Activated CD8-positive, alpha-beta memory T cell treated with anti-CD3 and anti-CD28 coated beads, Interleukin-2, amount 10 ng/mL, durations not matched to agents 7 days and 5 days (primary cell): ENCODE measurements at places on chromosomes 12 and 14. TPM values are rescaled to one million over a fixed set of nuclear protein-coding genes. Genes with fewer than 3 reads are reported as not detected.

LGR5 gene
- not detected for total RNA-seq

CDC42BPB gene
- 0.56 TPM for total RNA-seq

MYO1H gene
- total RNA-seq: not detected

TBX3 gene
- total RNA-seq: not detected

LAG3 gene
- 320 TPM for total RNA-seq

DNA sequence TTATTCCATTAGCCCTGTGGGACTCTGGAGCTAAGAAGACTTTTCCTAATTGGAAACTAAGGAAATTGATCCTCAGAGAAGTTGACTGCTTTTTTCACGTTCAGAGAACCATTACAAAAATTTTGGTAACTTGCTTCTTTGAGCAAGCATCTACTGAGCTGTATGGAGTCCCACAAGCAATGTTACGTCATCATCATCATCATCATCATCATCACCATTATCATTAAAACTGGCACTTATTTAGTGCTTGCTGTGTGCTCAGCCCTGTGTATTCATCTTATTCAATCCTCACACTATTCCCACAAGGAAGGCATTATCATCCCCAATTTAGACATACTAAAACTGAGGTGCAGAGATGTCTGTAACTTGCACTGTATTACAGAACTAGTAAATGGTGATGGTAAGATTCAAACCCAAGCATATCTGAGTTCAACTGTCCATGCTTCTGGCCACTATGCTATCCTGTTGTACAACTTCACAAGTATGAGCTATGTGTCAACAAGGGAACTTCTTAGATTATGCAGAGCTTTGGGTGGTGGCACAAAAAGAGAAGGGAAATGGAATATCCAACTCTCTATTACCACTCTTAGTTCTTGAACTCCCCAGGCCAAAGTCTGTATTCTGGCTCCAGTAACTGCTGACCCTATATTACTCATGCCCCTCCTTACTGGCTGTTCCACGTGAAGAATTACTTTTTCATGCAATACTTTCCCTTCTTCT is 6.3 kb downstream of the KRT1 start:
- no peak for DNase-seq

DNA sequence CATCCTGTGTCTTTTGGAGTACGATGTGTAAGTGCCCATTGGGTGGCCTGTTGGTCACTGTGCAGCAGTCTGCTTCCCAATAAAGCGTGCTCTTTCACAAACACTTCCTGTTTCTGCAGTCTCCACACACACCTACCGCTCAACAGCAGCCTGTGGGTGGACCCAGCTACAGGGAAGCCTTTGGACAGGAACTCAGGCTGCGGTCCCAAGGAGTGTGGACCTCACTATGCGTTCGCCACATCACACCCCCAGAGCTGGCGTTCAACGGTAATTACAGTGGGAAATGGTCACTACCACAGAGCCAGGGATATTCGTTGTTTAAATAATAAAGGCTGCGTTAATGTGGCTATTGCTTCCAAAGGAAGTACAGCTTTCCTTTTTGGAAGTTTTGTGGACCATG is 16.2 kb downstream of the PSMC1 start:
- no peak for DNase-seq

- no peak for DNase-seq
Measured at GRCh38 chr12:53174881-53175491, 5.5 kb upstream of the ZNF740 start.

DNA sequence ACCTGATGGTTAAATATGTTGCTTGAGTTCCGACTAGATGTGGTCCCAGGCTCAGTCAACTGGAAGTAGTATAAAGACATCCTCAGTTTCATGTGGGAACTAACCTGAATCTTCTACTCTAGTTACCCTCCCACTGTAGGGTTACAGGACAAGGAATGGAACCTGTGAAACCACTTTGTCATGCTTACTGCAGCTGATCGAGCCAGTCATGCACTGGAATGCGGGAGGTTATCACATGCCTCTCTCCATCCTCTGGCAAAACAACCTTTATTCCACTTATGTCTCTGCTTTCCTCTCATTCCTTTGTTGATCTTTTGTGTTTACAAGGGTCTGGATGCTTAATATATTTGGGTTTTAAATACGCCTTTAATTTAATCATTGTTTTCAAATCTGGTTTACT is 111.9 kb upstream of the DDHD1 start:
- DNase-seq: no peak

DNA sequence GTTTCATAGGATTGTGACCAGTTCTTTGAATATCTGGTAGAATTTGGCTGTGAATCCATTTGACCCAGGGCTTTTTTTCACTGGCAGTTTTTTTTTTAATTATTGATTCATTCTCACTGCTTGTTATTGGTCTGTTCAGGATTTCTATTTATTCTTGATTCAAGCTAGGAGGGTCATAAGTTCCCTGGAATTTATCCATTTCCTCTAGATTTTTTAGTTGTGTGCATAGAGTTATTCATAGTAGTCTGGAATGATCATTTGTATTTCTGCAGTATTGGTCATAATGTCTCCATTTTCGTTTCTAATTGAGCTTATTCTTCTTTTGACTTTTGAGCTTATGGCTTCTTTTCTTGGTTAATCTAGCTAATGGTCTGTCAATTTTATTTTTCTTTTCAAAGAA is 291.6 kb downstream of the AKAP6 start:
- no peak for DNase-seq

DNA sequence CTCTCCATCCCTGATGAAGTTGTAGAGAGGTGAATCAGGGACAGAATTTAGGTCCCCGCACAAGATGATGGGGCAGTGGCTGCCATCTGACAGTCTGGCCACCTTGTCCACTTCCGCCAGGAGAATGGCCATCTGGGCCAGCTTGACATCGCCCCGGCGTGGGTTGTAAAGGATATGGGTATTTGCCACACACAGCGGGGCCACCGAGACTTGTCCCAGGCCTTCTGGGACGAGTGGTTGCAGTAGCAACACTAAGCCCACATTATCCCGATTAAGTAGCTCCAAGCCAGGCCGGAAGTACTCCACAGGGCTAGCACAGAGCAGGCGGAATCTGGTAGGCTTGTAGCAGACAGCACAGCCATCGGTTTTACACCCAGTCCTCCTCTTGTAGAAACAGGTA is 6.2 kb downstream of the ANGEL1 start:
- no peak for DNase-seq

GRCh38 chr12:13093848-13094220 is 9.6 kb downstream of the GSG1 start:
- no peak for DNase-seq
